ENCODE measurements at places on chromosomes 11 and 22.

DNA sequence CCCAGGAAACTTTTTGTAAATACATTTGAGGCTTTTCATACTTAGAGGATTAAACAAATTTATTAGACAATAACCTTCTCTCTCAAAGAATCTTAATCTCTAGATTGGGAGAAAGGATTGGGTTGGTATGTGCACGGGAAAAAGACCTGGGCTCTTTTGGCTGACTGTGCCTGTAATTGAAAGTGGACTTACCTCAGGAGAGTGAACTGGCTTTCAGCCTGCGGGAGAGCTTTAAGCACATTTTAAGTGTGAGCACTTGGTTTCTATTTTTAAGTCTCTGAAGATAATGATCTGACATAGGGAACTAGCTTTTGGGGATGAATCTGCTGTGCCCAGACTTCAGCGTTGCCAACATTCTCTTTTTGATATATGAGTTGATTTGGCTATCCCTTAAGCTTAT lies 35.8 kb downstream of the UVRAG start:
- DNase-seq = no peak

DNA sequence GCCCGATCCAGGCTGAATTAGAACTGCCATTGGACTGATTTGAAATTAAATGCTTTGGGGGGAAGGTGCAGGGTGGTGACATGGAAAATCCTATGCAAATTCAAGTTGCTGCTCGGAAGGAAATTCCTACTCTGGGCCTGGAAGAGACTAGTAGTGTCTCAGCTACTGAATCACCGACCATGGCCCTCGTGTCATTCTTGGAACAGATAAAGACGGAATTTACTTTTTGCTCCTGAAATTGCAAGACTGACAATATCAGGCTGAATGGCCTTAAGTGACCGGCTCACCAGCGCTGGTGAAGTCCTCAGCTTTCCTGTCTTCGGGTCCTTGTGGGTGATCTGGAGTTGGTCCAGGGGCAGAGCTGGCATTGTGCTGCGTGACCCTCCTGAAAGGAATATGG lies 6.1 kb downstream of the ASCC2 start:
- DNase-seq = no peak

DNA sequence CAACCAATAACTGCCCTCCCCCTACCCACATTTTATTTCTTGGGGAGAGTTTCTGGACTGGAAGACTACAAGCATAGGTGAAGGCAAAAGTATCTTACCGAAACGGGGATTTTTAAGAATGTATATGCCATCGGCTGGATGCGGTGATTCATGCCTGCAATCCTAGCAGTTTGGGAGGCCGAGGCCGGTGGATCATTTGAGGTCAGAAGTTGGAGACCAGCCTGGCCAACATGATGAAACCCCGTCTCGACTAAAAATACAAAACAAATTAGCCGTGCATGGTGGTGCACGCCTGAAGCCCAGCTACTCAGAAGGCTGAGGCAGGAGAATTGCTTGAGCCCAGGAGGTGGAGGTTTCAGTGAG lies 20.8 kb upstream of the SLN start:
- no peak for DNase-seq

DNA sequence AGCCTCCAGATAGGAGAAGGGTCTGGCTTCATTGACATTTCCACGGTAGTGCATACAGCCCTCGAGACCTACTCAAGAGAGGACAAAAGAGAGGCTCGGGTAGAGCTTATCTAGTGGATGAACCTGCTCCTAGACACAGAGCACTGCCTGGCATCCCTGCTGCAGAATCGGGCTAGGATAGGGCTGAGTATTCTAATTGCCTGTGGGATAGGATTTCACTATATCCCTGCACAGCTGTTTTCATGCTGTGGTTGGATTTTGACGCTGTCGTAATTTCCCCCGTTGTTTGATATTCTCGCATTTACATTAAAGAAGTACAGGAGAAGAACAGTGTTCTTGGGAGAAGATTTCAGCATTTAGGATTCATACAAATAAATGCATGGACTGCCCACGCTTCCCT lies 107.8 kb downstream of the KIRREL3 start:
- DNase-seq = no peak

DNA sequence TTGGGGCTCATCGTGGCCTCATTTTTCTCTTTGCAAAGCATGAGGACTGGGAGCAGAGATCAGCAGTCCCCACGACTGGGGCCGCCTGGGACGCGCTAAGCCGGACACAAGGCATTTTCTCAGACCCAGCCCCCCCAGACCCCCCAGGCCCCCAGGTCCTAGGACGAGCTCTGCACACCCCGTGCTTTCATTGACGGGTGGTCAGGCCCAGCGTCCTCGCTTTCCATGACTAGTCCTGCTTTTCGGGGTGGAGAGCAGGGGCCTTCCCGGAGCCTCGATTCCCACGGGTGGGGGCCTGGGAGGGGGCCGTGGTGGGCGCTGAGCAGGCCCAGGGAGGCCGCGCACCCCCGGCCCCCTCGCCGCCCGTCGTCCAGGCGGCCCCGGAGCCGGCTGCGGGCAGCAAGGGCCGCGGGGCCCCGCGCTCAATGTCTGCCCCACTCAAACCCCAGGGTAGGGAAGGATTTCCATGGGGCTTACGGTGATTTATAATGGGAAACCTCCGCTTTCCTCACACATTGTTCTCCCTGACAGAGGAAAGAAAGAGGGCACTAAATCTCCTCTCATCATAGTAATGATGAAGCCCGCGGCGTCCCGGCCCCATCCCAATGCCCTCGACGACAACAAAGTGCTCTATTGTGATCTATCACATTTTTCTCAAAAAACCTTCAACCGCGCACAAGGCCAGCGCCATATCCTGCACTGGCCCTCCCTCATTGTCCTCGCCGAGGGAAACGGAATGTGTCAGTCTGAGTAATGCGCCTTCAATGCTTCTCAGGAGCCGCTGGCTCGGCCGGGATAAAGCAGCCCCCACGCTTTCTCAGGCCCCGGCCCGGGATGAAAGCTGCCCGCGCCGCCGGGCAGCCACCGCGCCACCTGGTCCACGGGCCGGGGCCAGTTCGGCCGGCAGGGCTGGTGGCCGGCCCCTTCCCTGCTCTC lies 10.4 kb upstream of the LINC01488 start:
- no peak for DNase-seq

GRCh38 chr11:2218031-2218633 lies 46.5 kb upstream of the TH start:
- no peak for DNase-seq

DNA sequence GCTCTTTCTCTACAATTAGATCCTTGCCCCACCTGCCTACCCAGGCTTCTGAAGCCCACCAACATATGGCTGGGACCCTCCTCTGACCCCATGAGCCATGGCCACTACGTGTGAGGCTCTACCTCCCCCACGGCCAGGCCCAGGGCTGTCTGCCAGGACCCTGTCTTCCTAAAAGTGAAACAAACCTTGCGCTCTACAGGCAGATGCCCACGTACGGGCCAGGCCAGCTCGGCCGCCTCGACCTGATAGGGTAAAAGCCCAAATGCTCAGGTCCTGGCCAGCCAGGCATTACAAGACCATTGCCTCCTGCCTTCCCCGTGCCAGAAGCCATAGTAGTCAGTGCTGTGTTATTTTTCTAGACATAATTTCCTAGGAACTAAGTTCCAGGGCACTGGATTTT lies 1496.4 kb downstream of the BRD1 start:
- DNase-seq = no peak

- no peak for DNase-seq
Observed at GRCh38 chr11:68036141-68036716, 2.6 kb upstream of the TCIRG1 start.

DNA sequence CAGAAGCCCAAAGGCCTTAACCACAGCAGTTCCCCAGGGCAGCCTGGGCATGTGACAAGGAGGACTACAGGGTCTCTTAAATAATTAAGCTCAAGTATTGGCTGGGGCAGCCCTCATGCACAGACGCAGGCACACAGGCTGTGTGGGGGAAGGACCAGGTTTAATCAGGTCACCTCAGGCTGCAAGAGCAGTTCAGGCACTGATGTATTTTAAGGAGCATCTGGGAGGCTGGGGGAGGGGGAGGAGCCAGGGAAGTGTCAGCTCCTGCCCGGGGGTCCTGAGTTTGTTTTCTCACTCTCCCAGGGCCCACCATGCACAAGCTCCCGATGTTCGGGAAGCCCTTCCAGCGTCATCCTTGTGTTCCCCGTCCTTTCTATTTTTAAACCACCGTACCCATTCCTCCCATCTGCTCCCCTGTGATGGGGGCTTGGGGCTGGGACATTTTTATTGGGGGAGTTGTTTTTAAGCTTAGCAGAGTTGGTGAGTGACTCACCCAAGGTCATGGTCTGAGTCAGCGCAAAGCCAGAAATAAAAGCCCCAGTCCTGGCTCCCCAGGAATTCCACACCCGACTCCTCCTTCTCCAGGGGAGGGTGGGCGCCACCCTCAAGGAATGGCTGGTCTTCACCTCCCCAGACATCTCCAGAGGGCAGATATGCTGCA lies 2.4 kb downstream of the CSDC2 start:
- no peak for DNase-seq

GRCh38 chr11:95327273-95327948 lies 96.4 kb upstream of the SESN3 start:
- no peak for DNase-seq

DNA sequence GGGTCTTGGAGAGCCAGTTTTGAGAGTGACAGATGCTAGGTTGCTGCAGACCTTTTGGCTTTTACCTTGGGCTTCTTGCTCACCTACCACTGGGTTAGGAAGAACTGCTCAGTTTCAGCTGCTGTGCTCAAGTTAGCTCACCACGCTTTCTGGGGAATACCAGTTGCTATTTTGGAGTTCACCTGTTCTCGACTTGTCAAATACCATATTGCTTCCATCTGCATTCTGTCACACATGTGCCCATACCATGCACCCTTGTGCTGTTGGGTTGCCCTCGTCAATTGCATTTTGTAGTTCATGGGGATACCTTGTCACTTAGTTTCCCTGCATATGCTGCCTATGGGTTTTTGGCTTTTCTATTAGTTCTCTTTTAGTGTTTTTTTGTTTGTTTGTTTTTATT lies 23.0 kb upstream of the BARX2 start:
- no peak for DNase-seq

GRCh38 chr11:14029971-14030920 lies 67.7 kb downstream of the SPON1 start:
- DNase-seq = peak; percentile 67

- no peak for DNase-seq
Observed at GRCh38 chr11:22884217-22884616, 23.9 kb upstream of the CCDC179 start.

GRCh38 chr22:50444663-50445062 lies 30.2 kb downstream of the SBF1 start:
- DNase-seq = peak; percentile 47

- DNase-seq = no peak
Observed at GRCh38 chr11:17171343-17171742, 36.4 kb downstream of the PIK3C2A start.

DNA sequence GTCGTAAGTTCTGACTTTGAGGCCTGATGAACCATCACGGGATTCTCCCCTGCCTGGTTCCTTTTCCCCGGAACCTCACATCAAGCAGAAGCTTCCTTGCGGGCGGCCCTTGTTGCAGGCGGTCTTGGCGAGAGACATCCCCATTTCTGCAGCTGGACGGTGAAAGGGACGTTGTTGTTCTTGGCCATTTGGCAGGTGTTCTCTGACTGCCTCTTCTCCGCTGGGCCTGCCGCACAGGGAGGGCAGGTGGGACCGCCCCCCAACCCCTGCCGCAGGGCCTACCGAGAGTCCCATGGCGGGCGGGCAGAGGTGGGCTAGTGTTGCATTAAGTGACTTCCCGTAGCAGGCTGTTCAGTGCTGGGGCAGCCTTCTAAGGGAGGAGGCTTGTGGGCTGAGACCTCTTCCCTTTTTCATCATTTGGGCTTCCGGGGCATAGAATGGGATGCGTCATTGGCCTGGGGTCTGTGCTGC lies 26.9 kb upstream of the GRAMD4 start:
- no peak for DNase-seq

DNA sequence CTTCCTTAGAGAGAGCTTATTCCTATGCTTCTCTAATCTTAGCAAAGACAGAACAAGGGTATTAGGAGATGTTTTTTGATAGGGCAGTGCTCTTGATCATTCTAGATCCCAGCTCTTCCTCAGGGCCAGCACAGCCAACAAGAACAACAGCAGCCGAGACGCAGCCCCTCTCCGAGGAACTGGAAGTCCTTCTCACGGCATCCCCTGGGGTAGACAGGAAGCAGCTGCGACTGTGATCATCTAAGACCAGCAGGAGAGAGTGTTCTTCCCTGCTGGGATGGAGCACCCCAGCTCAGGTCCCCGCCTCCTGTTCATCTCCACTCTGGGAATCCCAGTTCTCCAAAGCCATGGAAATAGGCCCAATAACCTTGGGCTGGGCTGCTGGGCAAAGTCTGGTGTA lies 29.6 kb downstream of the IRAG1 start:
- DNase-seq = no peak

DNA sequence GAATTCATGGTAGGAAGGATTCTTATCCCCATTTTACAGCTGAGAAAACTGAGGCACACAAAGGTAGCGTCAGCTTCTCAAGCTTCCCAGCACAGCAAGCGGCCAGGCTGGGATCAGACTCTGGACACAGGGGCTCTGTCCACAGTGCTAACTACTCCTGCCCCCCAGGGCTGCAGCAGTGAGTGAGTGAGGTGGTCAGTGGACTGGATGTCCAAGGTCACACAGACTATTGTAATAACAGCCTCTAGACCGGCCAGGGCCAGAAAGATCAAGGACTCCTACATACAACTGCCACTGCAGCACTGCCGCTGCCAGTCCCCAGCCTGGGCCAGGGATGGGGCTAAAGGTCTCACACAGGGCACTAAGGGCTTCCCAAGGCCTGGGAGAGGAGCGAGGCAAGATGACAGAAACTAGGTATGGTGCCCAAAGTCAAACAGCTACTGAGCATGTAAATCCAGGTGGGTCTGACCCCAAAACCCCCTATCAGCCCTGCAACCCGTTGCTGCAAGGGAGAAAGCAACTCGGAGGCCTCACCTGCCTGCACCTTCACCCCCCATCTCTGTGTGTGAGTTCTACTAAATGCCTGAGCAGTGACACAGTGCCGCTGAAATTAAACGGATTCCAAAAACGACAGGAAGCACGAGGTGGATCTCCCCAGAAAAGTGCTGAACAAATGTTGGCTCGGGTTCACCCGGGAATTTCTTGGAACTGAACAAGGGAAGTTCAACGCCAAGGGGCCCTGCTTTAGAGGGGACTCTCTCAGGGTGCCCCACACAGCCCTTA lies 161.8 kb upstream of the GRK3 start:
- peak; percentile 50 for DNase-seq

DNA sequence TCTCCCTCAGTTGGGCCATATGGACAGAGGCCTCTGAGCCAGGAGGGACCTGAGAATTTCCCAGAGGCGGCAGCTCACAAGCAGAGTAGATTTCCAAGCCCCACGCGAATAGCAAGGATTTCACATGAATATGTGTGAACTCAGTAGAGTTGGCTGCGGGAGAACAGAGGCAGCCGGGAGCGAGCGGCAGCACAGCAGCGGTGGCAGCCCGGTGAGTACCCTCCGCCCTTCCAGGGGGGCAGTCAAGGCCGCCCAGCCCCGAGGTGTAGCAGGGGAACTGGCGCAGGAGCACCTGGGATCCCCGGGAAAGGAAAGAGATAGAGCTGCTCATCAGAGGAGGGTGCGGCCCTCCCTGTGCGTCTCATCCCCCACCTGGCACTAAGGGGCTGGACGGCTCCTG lies 8.4 kb upstream of the MS4A15 start:
- DNase-seq = no peak

DNA sequence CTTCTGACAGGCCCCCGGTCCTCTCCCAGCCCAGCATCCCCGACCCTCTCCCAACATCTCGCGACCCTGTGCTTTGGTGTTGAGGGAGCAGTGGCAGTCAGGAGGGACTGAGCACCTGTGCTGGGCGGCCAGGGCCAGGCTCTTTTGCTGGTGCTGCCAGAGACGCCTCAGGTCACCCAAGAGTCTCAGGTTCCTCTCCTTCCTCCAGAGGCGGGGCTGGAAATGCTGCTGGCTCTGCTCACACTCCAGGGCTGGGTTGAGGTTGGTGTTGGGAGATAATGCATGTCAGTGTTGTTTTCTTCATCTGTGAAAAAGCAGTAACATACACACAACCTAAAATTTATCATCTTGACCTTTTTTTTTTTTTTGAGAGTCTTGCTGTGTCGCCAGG lies 1.2 kb upstream of the IGLL1 start:
- no peak for DNase-seq

All from colonic mucosa (tissue), 4 donors.